Left renal pelvis (tissue), 4 donors: ENCODE measurements at places on chromosomes 12 and 14.

DNA sequence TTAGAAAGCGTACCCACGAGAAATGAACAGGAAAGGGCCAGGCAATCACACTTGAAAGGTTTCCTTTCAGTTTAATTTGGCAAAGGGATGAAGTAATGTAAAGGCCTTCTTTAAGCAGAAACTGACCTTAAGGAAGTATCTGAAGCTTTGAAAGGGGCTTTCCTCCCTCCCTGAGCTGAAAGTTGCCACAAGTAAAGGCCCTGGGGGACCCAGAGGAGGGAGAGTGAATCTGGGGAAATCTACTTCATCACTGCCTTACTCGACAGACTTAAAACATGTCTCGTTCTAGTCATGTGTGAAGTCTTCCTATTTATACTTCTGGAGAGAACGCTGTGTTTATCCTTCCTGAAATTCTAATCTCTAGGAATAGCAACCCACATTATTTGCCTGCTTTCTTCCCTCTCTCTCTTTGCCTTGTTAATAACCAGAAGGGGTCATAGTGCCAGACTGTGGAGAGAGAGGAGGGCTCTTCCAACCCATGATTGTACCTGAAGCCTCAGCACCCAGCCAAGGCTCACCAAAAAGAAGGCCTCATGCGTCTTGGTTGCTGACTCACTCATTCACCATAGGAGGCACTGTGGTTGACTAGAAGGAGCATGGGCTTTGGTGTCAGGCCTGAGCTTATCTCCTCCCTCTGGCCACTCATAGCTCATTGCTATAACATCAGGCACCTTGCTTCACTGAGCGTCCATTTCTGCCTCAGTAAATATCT is 10.2 kb upstream of the GPX2 start:
- DNase-seq = no peak

- no peak for DNase-seq
These were observed 27.7 kb upstream of the CALM1 start for GRCh38 chr14:90368946-90369721.

DNA sequence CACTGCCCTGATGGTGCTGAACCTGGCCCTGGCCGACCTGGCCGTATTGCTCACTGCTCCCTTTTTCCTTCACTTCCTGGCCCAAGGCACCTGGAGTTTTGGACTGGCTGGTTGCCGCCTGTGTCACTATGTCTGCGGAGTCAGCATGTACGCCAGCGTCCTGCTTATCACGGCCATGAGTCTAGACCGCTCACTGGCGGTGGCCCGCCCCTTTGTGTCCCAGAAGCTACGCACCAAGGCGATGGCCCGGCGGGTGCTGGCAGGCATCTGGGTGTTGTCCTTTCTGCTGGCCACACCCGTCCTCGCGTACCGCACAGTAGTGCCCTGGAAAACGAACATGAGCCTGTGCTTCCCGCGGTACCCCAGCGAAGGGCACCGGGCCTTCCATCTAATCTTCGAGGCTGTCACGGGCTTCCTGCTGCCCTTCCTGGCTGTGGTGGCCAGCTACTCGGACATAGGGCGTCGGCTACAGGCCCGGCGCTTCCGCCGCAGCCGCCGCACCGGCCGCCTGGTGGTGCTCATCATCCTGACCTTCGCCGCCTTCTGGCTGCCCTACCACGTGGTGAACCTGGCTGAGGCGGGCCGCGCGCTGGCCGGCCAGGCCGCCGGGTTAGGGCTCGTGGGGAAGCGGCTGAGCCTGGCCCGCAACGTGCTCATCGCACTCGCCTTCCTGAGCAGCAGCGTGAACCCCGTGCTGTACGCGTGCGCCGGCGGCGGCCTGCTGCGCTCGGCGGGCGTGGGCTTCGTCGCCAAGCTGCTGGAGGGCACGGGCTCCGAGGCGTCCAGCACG is 4.7 kb downstream of the LTB4R start:
- DNase-seq = no peak

DNA sequence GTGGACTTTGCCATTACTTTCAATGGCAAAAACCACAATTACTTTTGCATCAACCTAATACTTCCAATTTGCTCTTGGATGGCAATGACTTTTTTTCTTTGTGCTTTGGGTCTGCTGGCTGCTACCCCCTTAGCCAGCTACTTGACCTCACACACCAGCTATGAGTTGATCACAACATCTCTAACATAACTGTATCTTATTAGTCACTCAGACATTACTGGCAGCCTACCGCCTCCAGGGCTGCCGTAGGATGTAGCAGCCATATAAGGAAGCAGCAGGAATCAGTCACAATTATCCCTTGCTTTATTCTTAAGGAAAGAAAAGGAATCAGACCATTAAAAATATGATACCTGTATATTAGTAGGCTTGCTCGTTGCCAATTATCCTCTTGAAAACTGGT is 260.5 kb downstream of the ADAMTS20 start:
- no peak for DNase-seq

DNA sequence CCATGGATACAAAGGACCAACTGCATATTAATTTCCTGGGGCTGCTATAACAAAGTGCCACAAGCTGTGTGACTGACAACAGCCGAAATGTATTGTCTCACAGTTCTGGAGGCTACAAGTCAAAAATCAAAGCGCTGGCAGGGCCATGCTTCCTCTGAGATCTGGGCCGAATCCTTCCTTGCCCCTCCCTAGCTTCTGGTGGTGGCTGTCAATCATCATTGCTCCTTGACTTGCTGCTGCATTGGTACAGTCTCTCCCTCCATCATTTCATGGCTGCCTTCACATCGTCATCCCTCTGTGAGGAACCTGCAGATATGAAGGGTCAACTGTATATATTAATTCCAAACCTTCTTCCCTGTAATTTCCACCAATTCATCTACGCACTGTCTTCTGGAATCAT is 118.3 kb downstream of the EXOC5 start:
- no peak for DNase-seq
